Uterine smooth muscle cell (primary cell): ENCODE measurements at places on chromosomes 5 and 9. TPM values are rescaled to one million over a fixed set of nuclear protein-coding genes. Genes with fewer than 3 reads are reported as not detected.

HAPLN1 gene
- 0.11 and 0.37 TPM in 2 replicates for total RNA-seq

EPB41L4B gene
- 0.11 and 0.12 TPM in 2 replicates for total RNA-seq

PCDHGA7 gene
- total RNA-seq: 1.3 and 4.0 TPM in 2 replicates

PAEP gene
- total RNA-seq: not detected in 2 replicates

OR1J2 gene
- total RNA-seq: not detected in 2 replicates

IL12B gene
- not detected in 2 replicates for total RNA-seq

SLCO6A1 gene
- not detected in 2 replicates for total RNA-seq

FNIP1 gene
- 88.6 and 97.2 TPM in 2 replicates for total RNA-seq

CXCL14 gene
- total RNA-seq: 0.22 and 0.37 TPM in 2 replicates

SLC6A19 gene
- not detected in 2 replicates for total RNA-seq

FBXO4 gene
- total RNA-seq: 11.1 and 15.6 TPM in 2 replicates

KLF9 gene
- 33.4 and 33.5 TPM in 2 replicates for total RNA-seq

ORM1 gene
- not detected in 2 replicates for total RNA-seq

GZMA gene
- total RNA-seq: not detected in 2 replicates

ISL1 gene
- total RNA-seq: 2.6 and 5.9 TPM in 2 replicates

SLC25A2 gene
- total RNA-seq: 0.50 and 0.66 TPM in 2 replicates

GDA gene
- total RNA-seq: 0.11 TPM in 1 of 2 replicates, not detected in the other

PLCXD3 gene
- 5.5 and 23.2 TPM in 2 replicates for total RNA-seq

SGCD gene
- total RNA-seq: 3.7 and 4.0 TPM in 2 replicates

CTXN3 gene
- total RNA-seq: not detected in 2 replicates

LECT2 gene
- not detected in 2 replicates for total RNA-seq

UBE2QL1 gene
- 0.11 and 0.37 TPM in 2 replicates for total RNA-seq

PFDN1 gene
- 44.2 and 75.5 TPM in 2 replicates for total RNA-seq

IL7R gene
- 4.9 and 20.7 TPM in 2 replicates for total RNA-seq

ADAMTS2 gene
- total RNA-seq: 31.4 and 52.6 TPM in 2 replicates

IL33 gene
- 24.7 and 44.6 TPM in 2 replicates for total RNA-seq

SHC3 gene
- total RNA-seq: 10.2 and 25.5 TPM in 2 replicates

HTR4 gene
- total RNA-seq: not detected in 2 replicates
